Activated CD8-positive, alpha-beta memory T cell treated with anti-CD3 and anti-CD28 coated beads for 1 hour (primary cell): ENCODE measurements at places on chromosomes 12 and 14.

- no peak for DNase-seq
These were observed 104.3 kb downstream of the FLRT2 start for GRCh38 chr14:85634205-85634604.

DNA sequence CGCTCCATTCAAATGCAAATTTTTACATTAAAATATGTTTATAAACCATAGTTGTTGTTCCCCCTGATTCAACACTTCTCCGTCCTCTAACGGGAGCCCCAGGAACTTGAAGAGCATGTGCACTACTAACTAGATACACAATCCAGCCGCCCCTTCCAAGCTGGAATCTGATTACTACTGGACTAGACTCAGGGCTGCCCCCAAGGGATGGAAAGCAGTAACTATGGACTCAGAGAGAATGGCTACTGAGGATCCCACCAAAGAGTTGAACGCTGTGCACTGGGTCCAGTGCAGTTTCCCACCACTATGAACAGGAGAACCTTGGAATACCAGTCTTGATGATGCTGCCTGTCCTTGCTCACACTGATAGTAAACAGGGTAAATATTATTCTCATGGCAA lies 48.6 kb upstream of the PCNX1 start:
- DNase-seq = no peak

GRCh38 chr14:105473677-105474482 lies 741 bp upstream of the CRIP2 start:
- DNase-seq = no peak

DNA sequence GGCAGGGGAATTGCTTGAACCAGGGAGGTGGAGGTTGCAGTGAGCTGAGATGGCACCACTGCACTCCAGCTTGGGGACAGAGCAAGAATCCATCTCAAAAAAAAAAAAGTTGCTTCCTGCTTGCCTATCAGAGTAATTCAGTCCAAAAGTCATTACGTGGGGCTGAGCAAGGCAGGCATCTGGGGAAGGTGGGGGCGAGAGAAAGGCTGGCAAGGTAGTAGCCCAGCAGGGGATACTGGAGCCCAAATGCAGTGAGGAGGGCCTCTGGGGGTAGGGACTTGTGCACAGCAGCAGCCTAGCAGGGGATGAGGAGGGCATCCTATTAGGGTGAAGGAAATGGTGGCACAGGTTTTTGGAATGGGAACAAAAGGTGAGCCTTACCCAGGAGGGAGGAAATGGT lies 7.1 kb downstream of the ETFRF1 start:
- no peak for DNase-seq

- DNase-seq = no peak
These were observed 1.2 kb downstream of the HOXC10 start for GRCh38 chr12:53985994-53986685.
